ENCODE measurements at places on chromosomes 16 and 17.

DNA sequence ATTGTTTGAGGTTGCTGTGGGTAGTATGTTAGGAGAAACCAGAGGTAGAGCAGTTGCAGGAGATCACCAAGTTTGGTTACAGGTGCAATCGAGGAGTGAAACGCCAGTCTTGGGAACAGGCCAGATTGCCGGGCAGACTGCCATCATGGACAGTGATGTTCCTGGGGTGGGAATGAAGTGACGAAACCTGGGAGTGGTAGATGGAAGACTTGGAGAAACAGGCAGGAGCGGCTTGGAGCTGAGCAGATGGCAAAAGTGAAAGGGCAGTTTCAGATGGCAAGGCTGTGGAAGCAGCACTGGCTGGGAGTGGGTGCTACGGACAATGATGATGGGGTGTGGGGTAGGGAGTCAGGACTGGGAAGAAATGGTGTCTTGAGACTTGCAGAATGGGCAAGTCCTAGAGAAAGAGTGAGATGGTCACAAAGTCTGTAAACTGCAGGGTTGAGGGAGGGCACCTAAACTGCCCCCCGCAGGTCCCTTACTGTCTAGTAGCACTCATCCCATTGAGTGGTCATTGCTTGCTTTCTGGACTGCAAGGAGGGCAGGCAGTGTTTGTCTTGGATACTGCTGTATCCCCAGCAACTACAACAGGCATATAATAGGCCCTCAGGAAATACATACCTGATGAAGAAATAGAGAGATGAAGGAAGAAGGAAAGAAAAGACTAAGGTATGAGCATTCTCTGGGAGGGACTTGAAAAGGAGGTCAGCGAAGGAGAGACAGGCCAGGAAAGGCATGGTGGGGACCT is 29.5 kb upstream of the ULK2 start:
- no peak for DNase-seq

GRCh38 chr17:51817955-51818354 is 340.6 kb downstream of the CA10 start:
- DNase-seq: no peak

DNA sequence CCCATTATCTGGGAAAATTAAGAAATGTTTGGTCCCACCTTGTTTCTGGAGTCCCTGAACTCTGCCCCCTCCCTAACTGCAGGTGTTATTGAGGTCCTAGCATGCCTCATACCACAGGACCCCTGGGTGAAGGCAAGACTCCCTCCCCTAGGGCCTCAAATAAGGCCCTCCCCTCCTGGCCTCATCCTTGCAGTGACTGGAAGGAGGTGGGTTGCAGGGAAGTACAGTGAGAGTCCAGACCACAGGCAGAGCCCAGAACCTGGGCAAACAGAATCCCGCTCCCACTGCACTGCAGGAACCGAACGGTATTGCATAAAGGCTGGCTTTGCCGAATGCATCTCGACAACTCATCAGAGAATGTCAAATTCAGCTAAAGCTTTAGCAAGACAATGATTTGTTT is 126.6 kb downstream of the ASIC2 start:
- no peak for DNase-seq

- no peak for DNase-seq
Observed at GRCh38 chr17:75011401-75012095, 922 bp upstream of the MRPL58 start.

- DNase-seq: no peak
Observed at GRCh38 chr16:89843409-89844350, 15.4 kb downstream of the SPIRE2 start.

GRCh38 chr17:45081047-45081703 is 20.1 kb downstream of the NMT1 start:
- DNase-seq: no peak

DNA sequence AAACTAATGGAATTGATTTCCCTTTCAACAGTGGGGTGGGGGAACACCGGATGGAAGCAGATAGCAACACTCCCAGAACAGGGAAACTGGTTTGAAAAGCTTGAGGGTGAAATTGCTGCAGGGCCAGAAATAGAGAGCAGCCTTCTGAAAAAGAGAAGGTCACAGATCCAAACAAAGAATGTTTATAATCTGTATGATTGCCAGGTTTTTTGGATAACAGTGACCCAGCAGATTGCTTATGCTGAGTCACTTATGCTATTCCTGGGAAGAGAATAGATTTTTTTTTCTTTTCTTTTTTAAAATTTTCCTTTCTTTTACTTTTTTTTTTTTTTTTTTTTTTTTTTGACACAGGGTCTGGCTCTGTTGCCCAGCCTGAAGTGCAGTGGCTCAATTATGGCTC is 641.3 kb downstream of the KCNJ2 start:
- no peak for DNase-seq

DNA sequence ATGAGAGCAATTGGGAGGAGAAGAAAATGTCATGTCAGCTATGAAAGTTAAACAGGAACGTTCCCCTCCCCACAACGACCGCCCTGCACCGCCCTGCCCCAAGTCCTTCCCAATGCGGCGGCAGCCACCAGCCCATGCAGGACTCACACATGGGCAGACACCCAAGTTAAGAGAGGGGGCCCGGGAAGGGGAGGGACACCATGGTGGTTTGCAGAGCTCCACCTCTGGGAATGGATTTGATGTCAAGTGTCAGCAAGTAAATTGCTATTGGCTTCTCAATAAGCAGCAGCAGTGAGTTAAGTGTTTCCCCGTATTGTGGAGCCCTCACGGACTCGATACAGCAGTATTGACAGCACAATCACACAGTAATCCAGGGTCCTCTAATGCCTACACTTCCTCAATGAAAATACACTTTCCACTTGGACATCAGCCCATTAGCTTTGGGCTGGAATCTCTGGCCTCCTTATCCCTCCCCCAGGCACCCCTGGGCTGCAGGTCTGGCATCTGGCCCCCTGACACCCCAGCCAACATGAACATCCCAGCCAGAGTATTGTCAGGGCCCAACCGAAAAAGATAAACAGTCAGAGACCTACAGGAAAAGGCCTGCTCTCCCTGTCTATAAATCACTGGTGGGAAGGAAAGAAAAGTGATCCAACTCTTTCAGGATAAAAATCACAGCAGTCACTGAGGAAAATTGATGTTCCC is 22.6 kb downstream of the ZFHX3 start:
- no peak for DNase-seq

GRCh38 chr17:21239680-21240368 is 13.4 kb downstream of the NATD1 start:
- no peak for DNase-seq

DNA sequence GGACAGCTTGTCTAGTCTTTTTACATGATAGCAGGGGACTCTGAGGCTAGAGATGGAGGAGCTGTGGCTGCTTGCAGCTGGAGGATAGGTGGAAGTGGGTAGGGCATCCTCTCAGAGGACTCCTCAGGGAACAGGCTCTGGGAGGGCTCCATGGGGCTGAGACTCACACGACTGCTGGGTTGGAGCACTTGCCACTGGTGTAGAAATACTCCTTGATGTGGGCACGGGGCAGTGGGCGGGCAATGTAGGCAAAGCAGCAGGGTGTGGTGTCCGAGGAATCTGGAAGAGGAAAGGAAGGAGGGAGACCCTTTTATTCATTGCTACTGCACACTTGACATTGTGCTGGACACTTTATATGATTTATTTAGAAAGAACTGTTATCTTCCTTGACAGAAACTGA is 1.8 kb downstream of the CCL5 start:
- no peak for DNase-seq
